DMS 273 treated with DMSO at 0.1 percent for 48 hours (cell line): ENCODE measurements at places on chromosomes 2 and 18.

DNA sequence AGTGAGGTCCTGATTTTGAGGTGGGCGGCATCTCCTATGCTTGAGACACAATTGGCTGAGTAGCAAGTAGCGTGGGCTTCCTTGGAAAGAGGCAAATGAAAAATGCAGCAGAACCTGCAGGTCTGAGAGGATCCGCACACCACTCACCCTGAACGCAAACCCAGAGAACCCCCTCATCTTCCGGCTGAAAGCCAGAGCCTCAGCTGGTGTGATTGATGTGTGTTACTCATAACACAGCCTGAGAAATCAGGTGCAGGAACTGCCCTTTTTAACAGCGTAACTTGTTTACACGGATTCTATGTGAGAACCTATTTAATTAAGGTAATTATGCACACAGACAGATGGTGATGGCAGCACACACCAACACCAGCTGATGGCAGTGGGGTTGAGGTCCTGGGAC is 123.4 kb downstream of the MRO start:
- DNase-seq: peak; percentile 12

DNA sequence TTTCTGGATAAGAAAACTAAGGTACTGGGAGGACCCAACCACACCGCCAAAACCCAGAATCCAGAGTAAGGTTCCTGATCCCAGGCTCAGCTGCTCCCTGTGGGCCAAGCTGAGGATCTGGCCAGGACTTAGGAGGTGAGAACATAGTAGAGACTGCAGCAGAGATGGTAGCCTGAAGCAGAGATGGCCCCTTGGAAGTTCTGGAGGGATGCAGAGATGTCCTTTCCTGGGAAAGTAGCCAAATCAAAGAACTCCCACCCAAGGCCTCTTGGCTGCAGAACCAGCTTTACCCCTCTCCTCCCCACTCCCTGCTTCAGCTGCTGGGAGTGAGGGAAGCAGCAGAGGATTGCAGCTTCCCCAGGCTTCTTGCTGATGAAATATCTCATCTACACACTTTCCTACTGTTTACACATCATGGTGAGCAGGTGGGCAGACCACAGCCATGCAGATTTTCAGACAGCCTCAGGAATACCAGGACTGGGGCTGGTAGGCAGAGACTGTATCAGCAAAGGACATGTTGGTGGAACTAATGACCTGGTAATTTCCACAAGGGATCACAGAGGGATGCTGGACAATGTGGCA is 32.7 kb downstream of the TMEM17 start:
- DNase-seq: no peak

DNA sequence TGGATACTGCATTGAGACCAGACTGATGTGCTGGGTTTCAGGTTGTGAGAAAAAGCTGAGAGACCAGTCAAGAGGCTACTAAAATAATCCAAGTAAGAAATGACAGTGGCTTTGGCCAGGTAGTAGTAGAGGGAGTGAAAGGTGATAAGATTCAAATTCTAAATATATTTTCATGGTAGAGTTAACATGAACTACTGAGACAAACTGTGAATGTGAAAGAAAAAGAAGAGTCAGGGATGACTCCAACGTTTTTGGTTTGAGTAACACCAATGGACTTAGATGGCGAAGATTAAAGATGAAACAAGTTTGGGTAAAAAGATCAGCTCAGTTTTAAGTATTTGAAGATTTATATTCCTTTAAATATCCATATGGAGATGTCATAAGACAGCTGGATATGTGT is 209.4 kb downstream of the ZEB2 start:
- DNase-seq: no peak

GRCh38 chr2:241773511-241774418 is 2.9 kb upstream of the GAL3ST2 start:
- no peak for DNase-seq

DNA sequence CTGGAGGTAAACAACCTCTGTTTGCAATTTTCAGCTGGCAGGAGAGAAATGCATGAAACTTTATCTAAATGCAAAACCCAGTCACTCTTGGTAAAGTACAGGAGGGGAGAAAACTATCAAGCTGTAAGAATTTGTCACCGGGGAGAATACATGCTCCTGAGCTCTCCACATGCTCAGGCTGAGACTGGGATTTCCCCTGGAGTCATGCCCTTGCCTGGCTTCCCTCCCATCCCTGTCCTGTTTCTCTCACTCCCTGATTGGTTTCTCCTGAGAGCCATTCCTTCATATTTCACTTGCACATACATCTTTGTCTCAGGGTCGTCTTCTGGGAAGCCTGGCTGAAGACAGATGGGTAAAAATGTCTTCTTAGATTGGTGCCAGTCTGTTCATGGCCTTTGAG is 52.9 kb upstream of the SPATS2L start:
- DNase-seq: no peak

DNA sequence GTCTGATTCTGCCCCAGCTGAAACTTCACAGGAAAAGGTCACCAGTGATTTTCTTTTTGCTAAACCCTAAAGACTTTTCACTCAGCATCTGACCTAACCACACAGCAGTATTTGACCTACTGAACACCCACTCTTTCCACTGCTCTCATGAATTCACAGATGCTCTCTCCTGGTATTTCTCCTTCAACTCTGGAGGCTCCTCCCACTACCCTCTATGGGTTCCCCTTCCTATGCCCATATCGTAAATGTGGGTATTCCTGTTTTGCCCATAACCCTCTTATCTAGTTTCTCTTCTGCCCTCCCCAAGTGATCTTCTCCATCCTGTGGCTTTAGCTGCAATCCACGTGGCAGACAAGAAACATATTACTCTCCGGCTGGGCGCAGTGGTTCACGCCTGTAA is 7.6 kb downstream of the PLEKHM3 start:
- no peak for DNase-seq

DNA sequence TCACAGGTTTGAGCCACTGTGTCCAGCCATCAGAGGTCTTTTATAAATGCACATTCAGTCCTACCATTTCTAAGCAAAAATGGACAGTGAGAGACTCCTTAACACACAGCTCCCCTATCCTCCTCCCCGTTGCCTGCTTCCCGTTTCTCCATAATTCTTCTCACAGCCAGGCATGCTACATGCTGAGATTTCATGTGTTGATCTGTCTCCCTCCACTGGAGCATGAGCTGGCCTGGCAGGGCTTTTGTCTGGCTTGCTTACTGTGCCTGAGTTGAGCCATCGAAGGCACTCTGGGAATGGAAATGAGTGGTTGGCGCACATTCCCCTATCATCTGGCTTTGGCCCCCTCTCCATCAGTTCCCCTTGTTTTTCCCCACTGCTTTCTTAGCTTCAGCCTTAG is 413.5 kb downstream of the PTPRM start:
- no peak for DNase-seq

GRCh38 chr2:45469314-45470099 is 141.6 kb downstream of the SRBD1 start:
- no peak for DNase-seq

- no peak for DNase-seq
Observed at GRCh38 chr2:1550658-1551316, 137.5 kb downstream of the TPO start.

DNA sequence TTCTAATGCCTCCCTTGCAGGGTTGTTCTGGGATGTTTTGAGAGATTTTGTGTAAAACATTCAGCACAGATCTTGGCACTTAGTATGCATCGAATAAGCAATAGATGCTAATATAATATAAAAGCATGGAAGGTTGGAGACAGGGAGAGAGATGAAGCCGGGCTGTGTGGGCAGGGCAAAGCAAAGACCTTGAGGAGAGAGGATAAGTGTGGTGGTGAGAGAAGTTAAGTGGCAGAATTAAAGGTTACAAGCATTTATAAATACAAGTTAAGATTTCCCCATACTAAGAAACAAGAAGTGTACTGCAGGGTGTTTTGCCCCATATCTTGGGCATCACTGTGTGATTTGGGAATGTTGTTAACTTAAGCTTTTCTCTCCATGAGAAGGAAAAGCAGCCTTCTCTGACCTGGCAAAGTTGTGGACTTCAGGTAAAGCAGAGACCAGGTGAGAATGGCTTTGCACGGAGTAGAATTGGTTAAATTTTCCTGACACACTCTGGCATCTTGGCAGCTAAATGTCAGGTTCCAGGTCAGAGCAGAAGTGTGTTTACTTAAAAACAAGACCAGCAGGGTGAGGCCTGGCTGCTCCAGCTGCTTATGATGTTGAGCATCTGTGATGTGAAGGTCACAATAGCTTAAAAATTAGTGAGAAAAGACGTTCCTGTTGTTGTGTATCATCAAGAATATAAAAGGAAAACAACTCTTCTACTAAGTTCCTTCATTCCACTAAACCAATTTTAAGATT is 288.5 kb upstream of the HNMT start:
- no peak for DNase-seq

DNA sequence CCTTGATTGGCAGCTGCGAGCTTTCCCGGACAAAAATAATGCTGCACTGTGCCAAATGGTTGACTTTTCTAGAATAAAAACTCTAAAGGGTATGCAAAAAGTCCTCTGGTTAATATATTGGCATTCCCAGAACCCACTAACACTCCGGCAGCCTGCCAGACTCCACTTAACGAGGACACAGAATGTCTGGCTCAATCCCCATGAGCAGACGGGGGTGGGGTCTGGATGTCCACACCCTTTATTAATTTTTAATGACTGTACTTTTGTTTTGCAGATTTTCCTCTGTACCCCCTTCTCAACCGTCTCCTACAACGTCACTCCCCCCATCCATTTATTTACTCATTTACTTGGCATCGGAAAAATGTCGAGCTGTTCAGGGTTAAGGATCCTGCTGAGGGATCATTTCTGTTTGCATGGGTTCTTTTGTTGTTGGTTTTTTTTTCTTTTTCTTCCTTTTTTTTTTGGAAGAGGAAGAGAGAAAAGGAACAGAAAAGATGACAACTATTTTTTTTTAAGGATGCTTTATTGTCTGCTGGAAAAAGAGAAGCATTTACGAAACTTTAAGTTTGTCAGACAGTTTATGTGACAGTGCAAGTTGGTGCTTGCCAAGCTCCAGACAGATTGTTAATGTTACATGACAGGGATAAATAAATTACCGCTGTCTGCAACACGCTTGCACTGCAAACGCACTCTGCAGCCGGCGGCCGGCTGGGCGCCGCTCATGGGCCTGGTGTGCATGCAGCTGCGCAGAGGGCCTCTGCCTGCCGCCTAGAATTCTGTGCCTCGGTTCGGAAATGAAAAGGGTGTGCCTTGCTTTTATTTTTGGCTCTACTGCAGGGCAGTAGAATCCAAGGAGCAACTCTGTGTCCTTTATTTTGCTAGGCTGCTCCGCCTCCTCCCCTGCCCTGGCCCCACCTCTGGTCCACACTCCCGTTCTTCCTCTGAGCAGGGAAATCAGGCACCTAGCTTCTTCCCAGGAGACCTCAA is 3.6 kb downstream of the LDLRAD4 start:
- peak; percentile 66 for DNase-seq

DNA sequence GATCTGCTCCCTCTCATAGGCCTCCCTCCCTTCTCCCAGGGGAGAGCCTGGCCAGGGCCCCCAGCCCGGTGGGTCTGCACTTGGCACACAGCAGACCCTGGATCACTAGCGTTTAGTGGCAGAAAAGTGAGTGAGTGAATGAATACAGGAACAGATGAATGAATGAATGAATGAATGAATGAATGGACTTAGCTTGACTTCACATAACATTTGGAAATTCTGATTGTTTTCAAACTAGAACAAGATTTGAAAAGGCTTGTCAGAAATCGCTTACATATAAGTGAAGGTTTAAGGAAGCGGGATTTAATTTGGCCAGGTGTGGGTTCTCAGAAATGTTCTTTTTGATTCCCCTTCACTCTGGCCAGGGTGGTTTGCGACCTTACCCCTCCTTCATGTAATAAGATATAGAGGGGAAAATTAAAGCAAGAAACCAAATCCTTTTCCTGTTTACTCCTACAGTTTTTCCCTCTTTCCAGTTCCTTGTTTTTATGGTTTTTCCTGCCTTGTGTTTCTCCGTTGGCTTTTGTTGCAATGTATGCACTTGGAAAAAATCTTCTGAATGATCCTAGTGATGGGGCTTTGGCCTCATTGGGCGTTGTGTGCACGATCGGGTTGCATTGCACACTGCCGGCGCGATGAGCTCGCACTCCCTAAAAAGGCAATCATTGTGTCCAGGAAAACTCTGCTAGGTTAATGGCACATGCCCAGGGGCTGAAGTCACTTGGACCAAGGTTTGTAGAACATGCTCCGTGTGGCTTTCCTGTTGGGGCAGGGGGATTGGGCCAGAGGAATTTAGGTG is 16.4 kb downstream of the LRRFIP1 start:
- no peak for DNase-seq
